ENCODE measurements at places on chromosomes 3 and 15.

- no peak overlapping the region for H3K27ac ChIP-seq
- no peaks in the 10 kb centered on the region for H3K36me3 ChIP-seq
- no peaks in the 10 kb centered on the region for H3K4me1 ChIP-seq
- no peak overlapping the region for H3K4me3 ChIP-seq
Measured at GRCh38 chr3:139318431-139318816, 25.4 kb upstream of the MRPS22 start.

GRCh38 chr15:67945131-67945530 is 105.3 kb upstream of the RNU6-1 start:
- no peak for DNase-seq
- peaks cover 3% of the 10 kb centered on the region for H3K4me1 ChIP-seq
- peak overlapping the region; percentile 77 for H3K27ac ChIP-seq
- H3K27me3 ChIP-seq, result no peaks in the 10 kb centered on the region
- no peak overlapping the region for H3K4me3 ChIP-seq
- H3K36me3 ChIP-seq, result no peaks in the 10 kb centered on the region

- peaks cover 6% of the 10 kb centered on the region for H3K36me3 ChIP-seq
- no peaks in the 10 kb centered on the region for H3K27me3 ChIP-seq
- DNase-seq, result no peak
- H3K4me3 ChIP-seq, result no peak overlapping the region
- no peaks in the 10 kb centered on the region for H3K4me1 ChIP-seq
Measured at GRCh38 chr3:158743664-158744566, 11.7 kb upstream of the RARRES1 start.

DNA sequence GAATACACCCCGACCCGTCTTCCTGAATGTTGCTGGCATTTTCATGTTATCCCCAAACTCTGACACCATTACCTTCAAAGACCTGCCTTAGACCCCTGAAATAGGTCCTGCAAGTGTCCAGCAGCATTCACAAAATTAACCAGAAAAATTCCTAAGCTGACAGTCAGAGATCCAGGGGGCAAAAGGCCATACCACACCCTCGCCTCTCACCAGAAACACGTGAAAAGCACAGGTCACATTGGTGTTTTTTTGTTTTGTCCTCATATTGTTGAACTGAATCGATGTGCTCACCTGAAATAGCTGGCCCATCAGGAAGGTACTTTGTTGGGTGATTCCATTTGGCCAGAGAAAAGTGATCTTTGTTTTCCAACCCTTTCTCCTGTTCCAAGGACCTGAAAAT is 113.1 kb upstream of the HES1 start:
- H3K36me3 ChIP-seq, result no peaks in the 10 kb centered on the region
- no peaks in the 10 kb centered on the region for H3K27me3 ChIP-seq
- H3K4me1 ChIP-seq, result no peaks in the 10 kb centered on the region
- DNase-seq, result no peak
- H3K27ac ChIP-seq, result no peak overlapping the region

DNA sequence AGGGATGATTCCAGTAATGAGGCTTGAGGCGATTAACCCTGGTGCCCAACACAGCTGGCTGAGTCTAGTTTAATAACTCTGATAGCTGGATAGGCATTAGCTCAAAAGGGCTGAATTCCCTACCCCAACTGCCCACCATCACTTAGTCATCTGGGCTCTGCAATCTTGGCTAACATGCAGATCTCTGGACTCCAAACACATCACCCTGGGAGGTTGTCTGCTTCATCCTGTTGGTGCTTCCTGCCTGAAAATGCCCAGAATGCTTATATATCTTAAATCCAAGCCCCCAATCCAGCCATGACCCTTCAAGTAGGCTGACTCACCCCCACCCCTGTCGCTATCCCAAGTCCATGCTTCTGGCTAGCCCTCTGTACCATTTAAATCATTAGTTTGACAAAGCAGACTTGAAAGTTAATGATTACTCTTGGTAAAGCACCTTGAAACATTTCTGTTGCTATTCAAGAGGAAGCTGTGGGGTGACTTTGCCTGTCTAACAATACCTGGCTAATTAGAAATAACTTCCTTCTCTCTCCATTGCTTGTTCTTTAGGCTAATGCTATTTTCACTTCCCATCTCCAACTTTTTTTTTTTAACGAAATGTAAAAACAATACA is 107.0 kb upstream of the RORA start:
- no peak for DNase-seq
- no peaks in the 10 kb centered on the region for H3K4me1 ChIP-seq
- no peak overlapping the region for H3K27ac ChIP-seq
- no peaks in the 10 kb centered on the region for H3K27me3 ChIP-seq
- no peaks in the 10 kb centered on the region for H3K36me3 ChIP-seq

DNA sequence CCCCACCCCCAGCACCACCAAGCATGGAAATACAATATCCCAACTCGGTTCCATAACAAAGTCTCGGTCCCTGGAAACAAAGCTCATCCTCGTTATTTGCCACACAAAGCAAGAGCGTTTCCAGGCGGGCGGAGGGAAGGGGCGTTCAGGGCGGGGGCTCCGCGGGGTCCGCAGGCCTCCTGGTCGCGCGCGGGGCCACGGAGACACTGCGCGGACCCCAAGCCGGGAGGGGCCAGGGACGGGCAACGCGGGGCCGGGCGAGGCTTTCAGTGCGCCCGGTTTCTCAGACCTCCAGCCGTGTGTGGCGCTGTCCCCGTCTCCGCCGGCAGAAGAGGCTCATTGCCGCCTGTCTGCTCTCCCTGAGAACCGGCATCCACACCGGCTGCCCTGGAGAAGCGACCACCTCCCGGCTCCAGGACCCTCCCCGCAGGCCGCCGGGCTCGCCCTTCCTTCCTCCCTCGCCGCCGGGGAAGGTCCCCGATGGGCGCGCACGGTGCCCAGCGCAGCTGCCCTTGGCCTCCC is 329.0 kb downstream of the OCA2 start:
- no peaks in the 10 kb centered on the region for H3K4me1 ChIP-seq
- no peak overlapping the region for H3K4me3 ChIP-seq
- no peaks in the 10 kb centered on the region for H3K27me3 ChIP-seq

GRCh38 chr3:11803977-11804892 is 42.5 kb downstream of the TAMM41 start:
- H3K27me3 ChIP-seq, result no peaks in the 10 kb centered on the region
- DNase-seq, result no peak
- H3K4me3 ChIP-seq, result no peak overlapping the region
- no peak overlapping the region for H3K27ac ChIP-seq
- H3K4me1 ChIP-seq, result no peaks in the 10 kb centered on the region
- H3K36me3 ChIP-seq, result peaks cover 70% of the 10 kb centered on the region

DNA sequence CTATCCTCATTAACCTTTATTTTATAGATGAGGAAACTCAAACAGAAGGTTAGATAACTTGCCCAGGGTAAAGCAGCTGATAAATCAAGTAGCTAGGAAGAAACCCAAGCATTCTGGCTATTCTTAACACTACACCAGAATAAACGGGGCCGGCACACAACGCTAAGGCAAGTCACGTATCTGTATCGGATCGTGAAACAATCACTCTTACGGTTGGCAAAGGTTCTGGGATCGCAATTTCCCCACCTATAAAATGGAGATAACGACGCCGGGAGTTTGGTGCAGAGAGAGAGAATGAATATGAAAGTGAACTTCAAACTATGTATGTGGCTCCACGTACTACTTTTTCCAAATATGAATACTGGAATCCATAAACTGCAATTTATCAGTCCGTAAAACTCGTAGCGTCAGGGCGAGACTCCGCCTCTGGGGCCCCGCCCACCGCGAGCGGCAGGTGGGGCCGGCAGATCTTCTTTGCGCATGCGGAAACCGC is 252 bp upstream of the ARMC8 start:
- H3K36me3 ChIP-seq, result peaks cover 14% of the 10 kb centered on the region
- H3K27ac ChIP-seq, result peak overlapping the region; percentile 100
- peaks cover 2% of the 10 kb centered on the region for H3K4me1 ChIP-seq
- H3K27me3 ChIP-seq, result no peaks in the 10 kb centered on the region
- DNase-seq, result peak; percentile 95

- no peak for DNase-seq
- H3K4me3 ChIP-seq, result no peak overlapping the region
- H3K36me3 ChIP-seq, result no peaks in the 10 kb centered on the region
- no peak overlapping the region for H3K27ac ChIP-seq
- no peaks in the 10 kb centered on the region for H3K27me3 ChIP-seq
- no peaks in the 10 kb centered on the region for H3K4me1 ChIP-seq
Measured at GRCh38 chr3:114899186-114899931, 247.7 kb downstream of the ZBTB20 start.

DNA sequence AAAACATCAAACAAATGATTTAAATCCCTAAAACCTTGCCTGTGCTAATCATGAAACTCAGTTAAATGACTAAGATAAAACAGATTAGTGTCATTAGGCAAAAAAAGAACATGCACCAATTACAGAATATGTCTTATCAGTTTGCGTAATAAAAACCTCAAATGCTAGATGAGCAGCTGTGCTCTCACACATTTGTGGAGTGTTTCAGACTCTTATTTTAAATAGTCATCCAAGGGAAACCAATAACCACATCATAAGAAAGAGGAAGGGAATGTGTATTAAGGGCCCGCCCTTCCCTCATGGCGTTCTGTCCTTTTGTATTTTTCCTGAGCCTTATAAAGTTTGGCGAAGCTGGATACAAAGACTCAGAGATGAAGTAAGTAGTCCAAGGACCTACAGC is 6.6 kb downstream of the SAMMSON start:
- H3K4me3 ChIP-seq, result no peak overlapping the region
- H3K27me3 ChIP-seq, result no peaks in the 10 kb centered on the region
- no peak for DNase-seq
- no peaks in the 10 kb centered on the region for H3K36me3 ChIP-seq
- H3K4me1 ChIP-seq, result peaks cover 4% of the 10 kb centered on the region
- H3K27ac ChIP-seq, result no peak overlapping the region

DNA sequence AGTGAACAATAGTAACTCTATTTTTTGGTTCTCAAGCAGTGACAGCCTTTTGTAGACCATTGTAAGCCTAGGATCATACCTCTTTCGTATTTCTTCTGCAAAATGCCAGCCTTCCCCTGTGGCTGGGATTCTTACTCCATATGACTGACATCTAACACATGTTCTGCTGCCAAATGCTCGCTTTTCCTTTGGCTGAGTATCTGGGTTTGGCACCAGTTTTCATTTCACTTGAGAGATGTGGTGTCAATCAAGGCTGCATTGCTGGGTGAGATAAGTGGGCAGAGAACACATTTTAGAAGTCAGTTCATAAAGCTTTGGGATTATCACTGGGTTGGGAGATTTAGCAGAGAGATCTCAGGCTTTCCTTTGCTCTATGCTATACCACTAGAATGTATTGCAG is 514.7 kb upstream of the SGO1 start:
- H3K4me3 ChIP-seq, result no peak overlapping the region
- no peak for DNase-seq
- H3K36me3 ChIP-seq, result no peaks in the 10 kb centered on the region
- no peaks in the 10 kb centered on the region for H3K27me3 ChIP-seq

GRCh38 chr15:45026651-45027190 is 3.7 kb downstream of the SORD start:
- peaks cover 12% of the 10 kb centered on the region for H3K4me1 ChIP-seq
- H3K27me3 ChIP-seq, result no peaks in the 10 kb centered on the region
- no peak overlapping the region for H3K4me3 ChIP-seq
- H3K36me3 ChIP-seq, result no peaks in the 10 kb centered on the region
- DNase-seq, result no peak

- H3K4me3 ChIP-seq, result no peak overlapping the region
- no peak overlapping the region for H3K27ac ChIP-seq
- no peak for DNase-seq
- no peaks in the 10 kb centered on the region for H3K36me3 ChIP-seq
- H3K4me1 ChIP-seq, result no peaks in the 10 kb centered on the region
- H3K27me3 ChIP-seq, result no peaks in the 10 kb centered on the region
Measured at GRCh38 chr3:172625404-172625803, 85.5 kb downstream of the NCEH1 start.

DNA sequence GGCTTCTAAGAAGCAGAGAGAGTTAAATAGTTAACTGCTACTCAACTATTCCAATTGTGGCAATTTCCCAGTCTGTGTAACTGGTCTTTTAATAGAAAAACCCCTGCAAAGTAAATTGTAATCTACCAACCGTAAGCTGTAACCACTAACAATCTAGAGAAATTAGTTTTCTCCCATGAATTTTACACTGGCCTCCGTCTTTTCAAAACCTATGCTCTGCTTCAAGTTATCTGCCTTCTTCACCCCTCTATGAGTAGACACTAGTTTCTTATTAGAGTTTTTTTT is 42.6 kb downstream of the LRRFIP2 start:
- H3K4me1 ChIP-seq, result no peaks in the 10 kb centered on the region
- H3K4me3 ChIP-seq, result no peak overlapping the region
- H3K36me3 ChIP-seq, result no peaks in the 10 kb centered on the region
- H3K27ac ChIP-seq, result no peak overlapping the region
- no peaks in the 10 kb centered on the region for H3K27me3 ChIP-seq

GRCh38 chr3:184757022-184757651 is 45.3 kb upstream of the MAGEF1 start:
- no peaks in the 10 kb centered on the region for H3K4me1 ChIP-seq
- H3K27me3 ChIP-seq, result no peaks in the 10 kb centered on the region
- H3K36me3 ChIP-seq, result no peaks in the 10 kb centered on the region
- H3K27ac ChIP-seq, result peak overlapping the region; percentile 41
- DNase-seq, result peak; percentile 82

GRCh38 chr15:89244574-89244903 is 760 bp downstream of the FANCI start:
- H3K4me1 ChIP-seq, result peaks cover 10% of the 10 kb centered on the region
- no peaks in the 10 kb centered on the region for H3K27me3 ChIP-seq
- H3K36me3 ChIP-seq, result no peaks in the 10 kb centered on the region

DNA sequence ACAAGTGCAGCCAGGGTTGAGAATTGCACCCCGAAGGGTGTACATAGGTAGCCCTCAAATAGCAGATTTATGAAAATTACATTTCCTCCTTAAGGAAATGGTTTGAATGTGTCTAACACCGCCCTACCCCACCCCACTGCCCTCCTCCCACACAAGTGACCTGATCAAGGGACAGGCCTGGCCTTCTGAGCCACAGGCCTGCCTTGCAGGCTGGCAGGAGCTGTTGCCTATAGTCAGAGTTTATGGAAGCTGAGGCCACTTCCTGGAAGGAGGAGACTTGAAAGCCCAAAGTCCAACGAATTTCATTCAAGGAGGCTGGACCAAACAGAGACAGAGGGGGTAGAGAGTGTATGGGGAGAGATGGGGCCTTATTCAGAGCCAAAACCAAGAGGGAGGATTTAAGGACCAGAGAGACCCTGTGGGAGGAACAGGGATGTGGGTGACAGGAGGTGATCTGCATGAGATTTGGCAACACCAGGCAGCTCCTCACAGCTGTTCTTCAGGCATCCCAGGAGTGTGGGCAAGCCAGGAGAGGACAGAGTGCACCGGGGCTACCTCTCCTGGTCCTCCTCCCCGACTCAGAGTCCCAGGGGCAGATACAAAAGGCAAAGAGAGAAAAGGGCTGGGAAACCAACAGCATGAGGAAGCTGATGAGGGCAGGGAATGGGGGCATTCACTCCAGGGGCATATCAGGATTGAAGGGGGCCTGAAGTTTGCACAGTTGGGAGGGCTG is 100.4 kb upstream of the HES1 start:
- no peaks in the 10 kb centered on the region for H3K27me3 ChIP-seq
- no peaks in the 10 kb centered on the region for H3K4me1 ChIP-seq
- H3K4me3 ChIP-seq, result no peak overlapping the region
- no peak overlapping the region for H3K27ac ChIP-seq
- no peaks in the 10 kb centered on the region for H3K36me3 ChIP-seq

Data from ascending aorta (tissue), 2 donors.